ENCODE measurements at places on chromosomes 6 and 20. TPM values are rescaled to one million over a fixed set of nuclear protein-coding genes. Genes with fewer than 3 reads are reported as not detected.
A peak's percentile ranks its signal among the peaks of the same experiment; 100 is the strongest.

DNA sequence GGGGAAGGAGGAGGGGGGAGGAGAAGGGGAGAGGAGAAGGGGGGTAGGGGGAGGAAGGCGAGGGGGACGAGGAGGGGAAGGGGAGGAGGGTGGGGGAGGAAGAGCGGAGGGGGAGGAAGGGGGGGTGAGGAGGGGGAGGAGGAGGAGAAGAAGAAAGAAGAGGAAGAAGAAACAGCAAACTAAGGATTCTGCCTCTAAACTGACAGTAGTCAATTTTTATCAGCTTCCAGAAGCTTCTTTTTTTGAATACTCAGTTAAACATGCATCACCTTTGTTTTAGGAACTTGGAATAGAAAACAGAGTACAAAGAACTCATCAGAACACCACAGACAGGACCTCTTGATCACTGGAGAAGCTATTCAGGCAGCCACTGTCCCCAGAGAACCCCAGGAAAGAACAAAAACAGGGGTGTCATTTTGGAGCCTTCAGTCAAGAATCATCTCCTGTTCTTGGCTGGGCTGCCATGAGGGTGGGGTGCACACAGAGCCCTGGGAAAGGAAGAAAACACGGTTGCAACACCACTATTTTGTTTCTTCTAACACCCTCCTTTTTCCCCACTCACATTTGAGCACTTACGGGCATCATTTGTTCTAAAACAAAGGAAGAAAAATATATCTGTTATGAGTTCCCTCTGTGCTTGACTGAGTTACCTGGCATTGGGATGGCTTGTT lies 67.4 kb downstream of the TMEM170B start:
- no peak for DNase-seq

XKR7 gene
- 0.02 TPM for total RNA-seq

DNA sequence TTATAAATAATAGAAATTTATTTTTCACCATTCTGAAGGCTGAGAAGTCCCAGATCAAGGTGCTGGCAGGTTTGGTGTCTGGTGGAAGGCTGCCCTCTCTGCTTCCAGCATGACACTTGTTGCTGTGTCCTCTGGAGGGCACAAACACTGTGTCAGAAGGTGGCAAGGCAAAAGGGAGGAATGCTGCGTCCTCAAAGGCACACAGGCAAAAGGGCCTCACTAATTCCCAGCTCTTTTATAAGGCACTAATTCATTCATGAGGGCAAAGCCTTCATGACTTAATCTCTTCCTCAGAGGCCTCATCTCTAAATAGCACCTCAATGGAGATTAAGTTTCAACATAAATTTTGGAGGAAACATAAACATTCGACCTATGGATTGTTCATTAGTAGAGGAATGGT lies 209.5 kb upstream of the SMLR1 start:
- no peak for DNase-seq

OR2H1 gene
- not detected for total RNA-seq

GRCh38 chr6:109442393-109442924 lies 1.9 kb downstream of the SMPD2 start:
- no peak for DNase-seq

- no peak for DNase-seq
These were observed 30.1 kb downstream of the OR2B6 start for GRCh38 chr6:27986928-27987725.

GRCh38 chr6:163436843-163437242 lies 22.3 kb downstream of the QKI start:
- DNase-seq, result no peak

RNASET2 gene
- 18.9 TPM for total RNA-seq

GRCh38 chr20:46639587-46639986 lies 11.7 kb downstream of the SLC13A3 start:
- no peak for DNase-seq

- no peak for DNase-seq
These were observed 246.9 kb upstream of the PRDM1 start for GRCh38 chr6:105839266-105839665.

MTFR2 gene
- total RNA-seq, result 9.4 TPM

- DNase-seq, result no peak
These were observed 40.2 kb upstream of the SAMHD1 start for GRCh38 chr20:36991703-36992102.

GRCh38 chr20:50322703-50323131 lies 132.1 kb downstream of the CEBPB start:
- DNase-seq, result no peak

HSD17B8 gene
- 1.0 TPM for total RNA-seq

DDRGK1 gene
- total RNA-seq, result 16.4 TPM

DNA sequence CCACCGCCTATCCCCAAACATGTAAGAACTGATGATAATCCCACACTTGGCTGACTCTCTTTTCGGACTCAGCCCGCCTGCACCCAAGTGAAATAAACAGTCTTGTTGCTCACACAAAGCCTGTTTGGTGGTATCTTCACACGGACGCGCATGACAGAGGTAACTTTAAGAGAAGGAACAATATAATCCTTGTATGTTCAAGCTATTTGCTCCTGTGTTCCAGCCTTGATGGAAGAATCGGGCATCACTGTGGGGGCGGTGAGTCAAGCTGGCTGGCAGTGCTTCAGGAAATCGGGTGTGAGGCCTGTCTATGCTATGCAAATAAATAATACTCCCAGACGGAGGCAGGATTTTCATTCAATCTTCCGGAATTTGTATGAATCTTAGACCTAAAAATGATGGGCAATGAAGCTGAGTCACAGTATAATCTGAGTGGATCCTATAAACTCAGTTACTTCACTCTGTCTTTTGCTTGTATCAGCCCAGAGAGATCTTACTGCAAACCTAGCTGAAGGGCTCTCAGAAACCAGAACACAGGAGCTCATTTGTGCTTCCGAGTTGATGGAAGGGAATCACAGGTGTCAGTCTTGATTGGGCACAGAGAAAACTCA lies 45.2 kb upstream of the NT5E start:
- DNase-seq, result no peak

GRCh38 chr6:43170417-43170930 lies 595 bp upstream of the SRF start:
- DNase-seq, result no peak

GRCh38 chr20:52145587-52145986 lies 46.0 kb downstream of the ZFP64 start:
- no peak for DNase-seq

GRCh38 chr20:48478806-48479585 lies 348.8 kb downstream of the PREX1 start:
- DNase-seq, result peak; percentile 81

DNA sequence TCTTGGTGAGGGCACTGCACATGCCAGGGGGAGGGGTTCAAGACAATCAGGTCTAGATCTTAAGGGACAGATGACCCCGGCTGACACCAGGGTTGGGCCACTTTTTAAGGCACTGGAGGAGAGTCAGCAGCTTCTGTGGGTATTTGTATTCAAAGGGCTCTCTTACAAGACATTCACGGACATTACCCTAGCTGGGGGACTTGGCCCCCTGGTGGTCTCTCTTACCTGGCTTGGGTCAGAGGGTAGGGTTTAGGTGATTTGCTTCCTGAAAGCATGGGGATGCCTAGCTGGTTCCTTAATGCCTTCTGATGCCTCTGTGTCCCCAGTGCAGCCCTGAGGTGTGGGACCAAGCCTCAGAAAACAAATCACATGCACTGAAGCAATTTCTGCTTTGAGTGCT lies 354.7 kb downstream of the CDC5L start:
- no peak for DNase-seq
